ENCODE measurements at places on chromosomes 16 and 17.

DNA sequence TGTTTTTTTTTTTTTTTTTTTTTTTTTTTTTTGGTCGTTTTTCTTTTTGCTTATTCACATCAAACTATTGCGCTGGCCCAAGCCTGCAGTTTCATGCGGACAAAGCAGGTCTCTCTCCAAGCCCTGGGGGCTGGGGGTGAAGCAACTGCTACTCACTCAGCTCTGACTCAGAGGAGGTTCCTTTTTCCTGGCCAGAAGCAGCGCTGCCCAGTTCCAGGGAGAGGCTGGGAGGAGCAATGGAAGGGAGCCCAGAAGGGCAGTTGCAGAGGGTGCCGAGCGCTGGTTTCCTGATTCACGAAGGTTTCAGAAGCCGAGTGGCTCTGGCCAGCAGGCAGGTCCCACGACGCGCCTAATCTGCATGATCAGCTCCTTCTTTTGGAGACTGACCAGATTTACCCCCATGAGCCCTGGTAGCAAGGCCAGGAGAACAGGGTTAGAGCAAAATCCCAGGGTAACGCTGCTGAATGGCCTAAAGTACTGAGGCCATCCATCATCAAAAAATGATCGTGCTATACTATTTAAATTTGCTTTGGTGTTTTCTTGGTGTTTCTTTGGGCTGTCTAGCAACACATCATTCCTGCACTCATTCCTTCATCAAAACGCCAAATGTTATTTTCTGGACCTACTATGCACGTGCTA, 144.7 kb upstream of the SOX9 start:
- no peak for DNase-seq

- peak; percentile 84 for DNase-seq
Observed at GRCh38 chr17:5049314-5049841, 14.2 kb upstream of the SLC52A1 start.

- DNase-seq: no peak
Observed at GRCh38 chr16:68927018-68927417, 83.7 kb downstream of the TANGO6 start.

DNA sequence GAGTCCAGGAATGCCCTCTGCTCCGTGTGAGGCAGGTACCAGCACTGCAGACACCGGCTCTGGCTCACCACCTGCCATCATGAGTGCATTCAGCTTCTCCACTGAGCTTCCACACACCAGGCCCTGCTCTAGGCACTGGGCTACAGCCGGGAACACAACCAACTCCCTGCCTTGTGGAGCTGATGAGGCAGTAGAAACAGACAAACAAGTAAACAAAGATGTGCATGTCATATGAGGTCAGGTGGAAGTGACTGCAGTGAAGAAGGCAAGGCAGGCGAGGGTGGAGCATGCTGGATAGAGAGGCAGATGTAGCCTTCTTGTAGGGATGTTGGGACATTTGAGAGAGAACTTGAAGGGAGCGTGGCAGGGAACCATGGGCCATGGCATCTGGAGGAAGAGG, 5.0 kb downstream of the NLRC5 start:
- no peak for DNase-seq

- no peak for DNase-seq
Observed at GRCh38 chr17:74125156-74125555, 78.3 kb upstream of the RPL38 start.

GRCh38 chr17:71349908-71350600, 770.8 kb upstream of the SOX9 start:
- DNase-seq: no peak

- DNase-seq: no peak
Observed at GRCh38 chr17:58382872-58383242, 30.9 kb upstream of the SUPT4H1 start.
